ENCODE measurements at places on chromosomes 5 and 9. TPM values are rescaled to one million over a fixed set of nuclear protein-coding genes. Genes with fewer than 3 reads are reported as not detected.

- DNase-seq = no peak
Observed at GRCh38 chr9:17018540-17019196, 116.2 kb upstream of the CNTLN start.

DNA sequence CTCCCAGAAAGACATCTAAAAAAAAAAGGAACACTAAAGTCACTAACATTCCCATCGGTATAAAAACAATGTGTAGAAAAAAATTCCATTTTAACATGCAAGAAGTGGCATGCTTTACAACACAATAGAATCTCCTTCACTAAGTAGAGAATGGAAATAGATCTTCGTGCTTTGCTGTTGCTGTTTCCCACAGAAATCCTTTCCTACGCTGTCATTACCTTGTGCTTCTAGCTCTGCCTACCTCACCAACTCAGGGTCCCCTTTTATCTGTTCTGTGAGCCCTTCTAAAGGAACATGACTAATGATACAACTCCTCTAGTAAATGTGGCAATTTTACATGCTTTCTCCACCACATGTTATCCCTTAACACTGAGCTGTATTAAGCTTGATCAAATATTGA is 202.9 kb downstream of the MCTP1 start:
- no peak for DNase-seq

GRCh38 chr9:123049589-123050222 is 16.2 kb downstream of the GPR21 start:
- DNase-seq = no peak

- DNase-seq = no peak
Observed at GRCh38 chr5:124052201-124052600, 540.2 kb downstream of the CSNK1G3 start.

DNA sequence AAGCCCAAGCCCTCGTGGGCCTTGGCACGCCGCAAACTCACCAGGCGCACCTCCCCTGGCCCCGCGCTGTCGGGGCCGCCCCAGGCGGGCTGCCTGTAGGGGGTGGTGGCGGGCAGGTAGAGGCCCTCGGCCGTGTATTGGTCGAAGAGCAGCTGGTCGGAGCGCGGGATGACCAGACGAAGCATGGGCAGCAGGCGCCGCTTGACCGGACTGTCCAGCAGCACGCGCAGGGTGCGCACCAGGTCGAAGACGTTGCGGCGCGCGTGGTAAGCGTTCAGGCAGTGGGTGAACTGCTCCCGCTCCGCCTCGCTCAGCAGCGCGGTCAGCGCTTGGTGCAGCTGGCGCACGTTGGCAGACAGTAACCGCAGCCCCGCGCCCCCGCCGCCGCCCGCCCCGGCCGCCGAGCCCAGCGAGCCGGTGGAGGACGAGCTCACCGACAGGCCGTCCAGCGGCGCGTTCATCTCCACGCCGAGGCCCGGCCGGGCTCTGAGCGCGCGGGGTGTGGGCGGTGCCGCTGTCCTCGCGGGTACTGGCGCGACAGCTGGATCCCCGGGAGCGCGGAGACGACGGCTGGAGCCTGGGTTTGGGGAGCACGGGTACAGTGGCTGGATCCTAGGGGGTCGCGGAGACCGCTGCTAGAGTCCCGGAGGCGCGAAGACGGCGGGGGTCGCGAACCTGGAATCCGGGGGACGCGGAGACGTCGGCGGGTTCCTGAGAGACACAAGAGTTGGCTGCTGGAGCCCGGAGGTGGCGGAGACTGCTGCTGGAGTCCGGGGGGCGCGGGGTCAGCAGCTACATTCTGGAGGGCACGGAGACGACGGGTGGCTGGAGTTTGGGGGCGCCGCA is 709 bp downstream of the WHRN start:
- no peak for DNase-seq

GRCh38 chr5:32936329-32936728 is 225.2 kb downstream of the NPR3 start:
- no peak for DNase-seq

- DNase-seq = no peak
Observed at GRCh38 chr5:83857341-83857740, 136.7 kb upstream of the HAPLN1 start.

DNA sequence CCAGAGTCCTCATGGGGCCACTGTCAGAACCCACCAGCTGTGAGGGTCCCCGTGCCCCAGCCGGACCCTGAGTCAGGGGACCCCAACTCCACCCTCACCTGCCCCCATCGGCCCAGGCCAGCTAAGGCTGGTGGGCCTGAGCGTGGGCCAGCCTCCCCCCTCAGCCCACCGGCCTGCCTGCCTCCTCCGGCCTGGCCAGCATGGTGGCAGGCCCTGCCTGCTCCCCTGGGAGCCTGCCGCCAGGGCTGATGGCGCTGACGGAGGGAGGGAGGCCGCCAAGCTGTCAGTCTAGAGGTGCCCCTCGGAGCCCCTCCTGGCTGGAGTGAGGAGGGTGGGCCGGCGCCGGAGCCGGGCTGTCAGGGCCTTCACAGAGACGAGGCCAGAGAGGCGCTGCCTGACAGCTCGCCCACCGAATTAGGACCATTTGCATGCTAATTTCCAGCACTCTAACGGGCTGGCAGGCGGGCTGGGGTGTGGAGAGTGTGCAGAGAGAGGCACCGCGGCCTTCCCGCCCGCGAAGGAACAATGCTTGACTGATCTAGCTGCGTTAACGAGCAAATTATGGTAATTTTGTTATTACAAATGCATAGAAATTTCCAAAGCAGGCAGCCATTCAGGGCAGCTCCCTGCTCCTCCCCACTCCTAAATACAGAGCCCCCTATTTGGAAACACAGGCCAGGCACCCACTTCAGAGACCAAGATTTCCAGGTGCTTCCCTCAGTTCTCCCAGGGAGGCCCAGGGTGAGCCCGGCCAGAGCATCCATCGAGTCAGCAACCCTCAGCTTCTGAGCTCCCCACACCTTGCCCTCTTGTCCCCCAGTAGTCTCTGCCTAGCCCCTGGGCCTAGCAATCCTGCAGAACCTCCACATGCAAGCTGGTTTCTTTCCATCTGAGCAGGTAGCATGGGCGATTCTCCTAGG is 169.3 kb downstream of the PAX5 start:
- DNase-seq = no peak

DNA sequence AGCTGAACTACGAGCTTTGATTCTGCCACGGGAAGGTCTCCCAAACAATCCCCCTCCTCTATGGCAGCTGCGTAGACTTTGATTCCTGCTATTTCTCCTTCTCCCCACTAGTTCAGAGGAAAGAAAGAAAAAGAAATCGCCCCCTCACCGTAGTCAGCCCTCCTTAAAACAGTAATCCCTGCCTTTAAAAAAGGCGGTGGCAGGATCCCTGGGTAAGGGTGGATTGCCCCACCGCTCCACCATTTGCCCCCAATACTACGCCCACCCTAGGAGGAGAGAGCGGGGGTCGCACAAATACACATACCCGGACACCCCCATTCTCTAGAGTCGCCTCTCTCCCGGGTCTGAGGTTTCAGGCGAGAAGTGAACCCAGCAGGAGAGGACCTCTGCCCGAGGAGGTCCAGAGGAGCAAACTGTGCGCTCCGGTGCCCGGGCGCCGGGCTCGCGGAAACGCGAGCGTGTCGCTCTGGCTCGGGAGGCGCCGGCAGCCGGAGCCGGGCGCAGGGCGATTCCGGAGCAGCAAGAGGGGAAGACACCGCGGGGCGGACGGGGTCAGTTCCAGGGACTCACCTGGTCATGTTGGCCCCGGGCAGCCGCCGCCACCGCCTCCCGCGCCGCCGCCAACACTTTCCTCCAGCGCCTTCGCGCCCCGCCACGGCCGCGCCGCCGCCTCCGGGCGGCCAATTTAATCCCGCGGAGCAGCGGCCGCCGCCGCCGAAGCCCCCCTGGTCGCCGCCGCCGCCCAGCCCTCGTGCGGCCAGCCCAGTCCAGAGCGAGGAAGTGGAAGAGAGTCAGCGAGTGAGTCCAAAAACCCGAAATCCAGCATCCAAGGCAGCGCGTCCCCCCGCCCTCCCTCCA is 1057.7 kb upstream of the DMAC1 start:
- no peak for DNase-seq

- no peak for DNase-seq
Observed at GRCh38 chr9:4486176-4486575, 4.1 kb upstream of the SLC1A1 start.

DNA sequence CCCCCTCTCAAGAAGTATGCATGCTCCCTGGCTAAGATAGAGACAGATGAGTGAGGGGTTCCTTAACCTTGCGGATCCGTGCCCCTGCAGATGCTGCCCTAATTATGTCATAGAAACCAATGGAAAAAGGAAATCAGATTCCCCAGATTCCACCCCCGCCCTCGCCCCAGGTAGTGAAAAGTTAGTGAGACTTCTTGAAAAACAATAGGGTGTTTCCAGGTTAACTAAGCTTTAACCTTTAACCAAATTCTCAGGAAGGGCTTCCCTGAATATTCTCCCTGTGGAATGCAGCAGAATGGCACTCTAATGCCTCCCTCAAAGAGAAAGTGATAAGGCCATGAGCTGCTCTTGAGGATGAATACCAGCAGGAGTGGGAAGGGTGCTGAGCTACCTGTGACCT is 116.0 kb upstream of the RANBP3L start:
- no peak for DNase-seq

DNA sequence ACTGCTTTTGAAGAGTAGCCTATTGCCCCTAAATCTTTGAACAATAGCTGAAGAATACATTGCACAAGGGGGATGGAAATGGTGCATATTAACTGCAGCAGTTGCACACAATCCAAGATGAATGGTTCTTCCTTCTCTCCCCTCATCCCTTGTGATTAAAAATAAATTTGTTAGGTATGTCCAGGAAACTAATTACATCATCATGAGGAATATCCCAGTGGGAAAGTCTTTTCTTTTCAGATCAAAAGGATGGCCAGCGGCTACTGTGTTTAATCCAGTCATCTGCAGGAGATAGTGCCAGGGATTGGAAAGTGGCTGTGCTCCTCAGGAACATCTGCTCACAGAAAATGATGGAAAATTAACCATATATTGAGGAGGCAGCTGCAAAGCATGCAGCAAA is 508.4 kb upstream of the SEMA6A start:
- no peak for DNase-seq

GRCh38 chr5:10448754-10449360 is 7.2 kb downstream of the ROPN1L start:
- no peak for DNase-seq

- no peak for DNase-seq
Observed at GRCh38 chr5:121138952-121139351, 674.9 kb downstream of the PRR16 start.

HSPB3 gene
- total RNA-seq = not detected

SLC24A2 gene
- not detected for total RNA-seq

DBH gene
- not detected for total RNA-seq

THBS4 gene
- total RNA-seq = not detected

HBEGF gene
- total RNA-seq = 46.3 TPM

CNTNAP3B gene
- 1.3 TPM for total RNA-seq

All from HT-29 (cell line).